Iris pigment epithelial cell (primary cell): ENCODE measurements at places on chromosomes 7 and 10.

DNA sequence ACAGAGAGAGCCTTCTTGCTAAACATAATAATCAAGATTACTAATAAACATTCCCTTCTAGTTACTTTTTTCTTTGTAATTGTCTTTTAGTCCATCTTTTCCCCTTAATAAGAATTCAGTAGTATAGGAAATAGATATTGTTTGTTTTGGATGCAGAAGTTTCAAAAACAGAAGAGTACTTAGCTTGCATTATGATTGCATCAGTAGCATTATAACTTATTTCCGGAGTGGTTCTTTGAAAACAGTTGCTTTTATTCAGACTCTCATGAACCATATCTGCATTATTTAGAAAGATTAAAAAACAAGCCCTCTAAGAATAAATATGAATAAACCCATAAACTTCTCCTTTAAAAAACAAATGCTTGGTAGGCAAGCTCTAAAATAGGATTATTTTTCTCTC is 34.0 kb upstream of the DKK1 start:
- DNase-seq = peak; percentile 17

- DNase-seq = peak; percentile 87
Measured at GRCh38 chr10:131947631-131948347, 33.9 kb downstream of the BNIP3 start.

DNA sequence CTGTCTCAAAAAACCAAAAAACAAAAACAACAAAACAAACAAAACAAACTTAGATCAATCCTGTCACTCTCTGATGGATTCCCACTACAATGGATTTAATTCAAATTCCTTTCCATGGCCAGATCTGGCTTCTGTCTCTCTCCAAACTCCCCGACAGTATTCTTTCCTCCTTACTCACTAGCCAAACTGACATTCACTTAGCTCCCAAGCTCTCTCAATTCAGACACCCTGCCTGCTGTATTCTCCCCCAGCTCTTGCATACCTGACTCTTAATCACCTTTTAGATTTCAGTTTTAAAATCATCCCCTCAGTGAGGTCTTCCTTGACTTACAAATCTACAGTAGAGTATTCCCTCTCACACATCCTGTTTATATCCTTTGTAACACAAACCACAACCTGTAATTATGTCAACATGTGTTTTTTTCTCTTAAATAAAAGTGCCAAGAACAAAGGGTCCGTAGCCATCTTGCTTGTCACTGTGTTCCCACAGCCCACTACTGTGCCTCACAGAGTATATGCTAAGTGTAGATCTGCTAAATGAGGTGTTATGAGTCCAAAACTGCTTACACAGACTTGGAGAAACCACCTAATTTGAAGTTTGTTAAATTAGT is 14.4 kb downstream of the HERPUD2 start:
- DNase-seq = no peak

DNA sequence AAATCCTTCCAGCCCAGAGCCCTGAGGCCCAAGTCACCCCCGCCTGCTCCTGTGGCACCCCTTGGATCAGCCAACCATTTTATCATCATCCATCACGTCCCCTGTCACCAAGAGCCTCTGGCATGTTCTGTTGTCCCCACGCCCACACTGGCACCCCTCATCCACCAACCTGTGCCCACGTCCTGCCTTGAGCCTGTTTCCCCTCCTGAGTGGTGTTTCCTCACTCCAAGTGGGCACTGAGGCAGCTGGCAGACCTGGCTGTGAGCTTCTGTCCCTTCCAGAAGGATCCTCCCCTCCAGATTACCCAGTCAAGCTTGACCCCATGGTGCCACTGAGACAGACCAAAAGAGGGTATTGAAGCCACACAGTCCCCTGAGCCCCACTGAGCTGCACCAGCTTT is 71.4 kb upstream of the ANTXRL start:
- no peak for DNase-seq

DNA sequence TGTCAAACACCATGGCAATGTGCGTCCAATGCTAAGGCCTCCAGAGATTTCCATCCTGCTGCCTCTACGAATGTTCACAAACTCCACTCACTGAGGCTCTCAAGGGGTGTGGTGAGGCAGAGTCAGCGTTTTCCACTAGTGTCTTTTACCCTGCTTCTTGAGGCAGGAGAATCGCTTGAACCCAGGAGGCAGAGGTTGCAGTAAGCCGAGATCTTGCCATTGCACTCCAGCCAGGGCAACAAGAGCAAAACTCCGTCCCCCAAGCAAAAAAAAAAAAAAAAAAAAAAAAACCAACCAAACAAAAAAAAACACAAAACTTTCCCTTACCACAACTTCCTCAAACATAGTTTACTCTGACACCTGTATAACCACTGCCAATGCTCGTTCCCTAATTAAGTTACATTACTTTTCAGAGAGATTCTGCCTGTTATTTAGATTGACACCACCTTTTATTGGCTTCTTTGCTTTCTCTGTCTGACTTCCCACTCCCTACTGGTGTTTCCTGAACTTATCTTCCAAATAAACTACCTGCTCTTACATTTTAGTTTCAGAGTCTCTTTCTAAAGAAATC is 102.1 kb upstream of the ZNF746 start:
- DNase-seq = no peak

- DNase-seq = no peak
Measured at GRCh38 chr7:24912874-24913514, 67.0 kb downstream of the OSBPL3 start.

DNA sequence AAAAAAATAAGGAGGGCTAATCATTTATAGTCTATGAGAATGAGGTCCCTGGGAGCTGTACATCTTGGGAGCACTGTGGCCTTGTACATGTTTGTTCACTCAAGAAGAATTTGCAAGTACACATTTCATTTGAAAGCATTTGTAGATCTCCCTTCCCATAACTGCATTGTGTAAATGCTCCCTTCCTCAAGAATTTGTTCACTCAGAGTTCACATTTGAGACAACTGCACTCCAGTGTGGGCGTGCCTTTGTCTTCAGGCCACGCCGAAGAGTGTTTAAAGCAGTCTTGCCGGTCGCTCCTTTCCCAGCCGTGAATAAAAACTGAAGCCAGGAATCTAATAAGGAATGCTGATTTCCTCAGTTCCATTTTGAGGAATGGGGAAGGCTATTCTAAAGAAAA is 291.1 kb upstream of the LYZL1 start:
- peak; percentile 74 for DNase-seq

GRCh38 chr10:109374215-109374614 is 549.1 kb downstream of the XPNPEP1 start:
- peak; percentile 57 for DNase-seq

DNA sequence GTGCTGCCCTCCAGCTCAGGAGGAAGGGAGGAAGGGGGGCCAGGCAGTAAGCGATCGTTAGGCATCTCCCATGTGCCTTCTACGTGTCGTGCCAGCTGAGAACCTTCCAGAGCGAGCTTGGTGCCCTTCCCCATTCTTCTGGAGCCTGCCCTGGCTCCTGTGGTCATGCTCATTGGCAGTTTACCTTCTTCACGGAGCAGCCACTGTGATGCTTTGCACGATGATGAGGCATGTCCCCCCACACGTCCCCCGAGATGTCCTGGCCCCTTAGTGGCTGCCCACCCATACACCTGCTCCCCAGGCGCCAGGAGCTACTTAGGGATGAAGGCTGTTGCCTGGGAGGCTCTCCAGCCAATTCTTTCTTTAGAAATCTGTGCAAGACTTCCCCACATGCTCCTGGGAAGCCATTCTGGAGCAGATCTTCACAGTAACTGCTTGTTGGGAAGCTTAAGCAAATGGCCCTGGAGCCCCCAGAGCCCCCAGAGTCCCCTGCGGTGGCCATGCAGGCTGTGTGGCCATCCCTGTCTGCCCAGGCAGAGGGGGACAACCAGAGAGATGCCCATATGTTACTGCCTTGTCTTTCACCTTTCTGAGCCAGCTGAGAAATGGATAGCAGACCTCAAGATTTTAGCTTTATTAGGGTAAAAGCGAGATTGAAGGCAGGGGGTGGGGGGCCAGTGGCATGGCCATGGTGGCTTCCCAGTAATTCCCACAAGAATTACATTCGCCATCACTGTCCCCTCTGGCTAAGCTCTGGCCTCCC is 199.0 kb downstream of the EBF3 start:
- no peak for DNase-seq

GRCh38 chr10:79070081-79070605 is 1.4 kb downstream of the ZMIZ1 start:
- DNase-seq = peak; percentile 50

DNA sequence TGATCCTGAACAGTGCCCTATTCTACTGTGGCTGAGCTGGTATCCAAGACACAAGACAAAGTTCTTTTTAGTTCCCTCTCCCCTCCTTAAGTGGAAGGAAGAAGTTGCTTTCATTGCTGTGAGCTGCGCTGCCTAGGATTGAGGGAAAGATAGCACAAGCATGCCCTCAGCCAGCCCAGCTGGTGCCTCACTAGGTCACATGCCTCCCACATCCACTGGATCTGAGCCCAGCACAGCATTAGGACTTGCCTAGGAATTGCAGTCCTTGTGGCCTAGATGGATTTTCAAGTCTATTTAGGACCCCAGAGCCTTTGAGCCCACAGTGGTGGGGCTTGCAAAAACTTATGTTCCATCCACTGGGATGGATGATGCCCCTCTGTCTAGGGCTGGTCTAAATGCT is 214.2 kb downstream of the ZNF248 start:
- DNase-seq = no peak

DNA sequence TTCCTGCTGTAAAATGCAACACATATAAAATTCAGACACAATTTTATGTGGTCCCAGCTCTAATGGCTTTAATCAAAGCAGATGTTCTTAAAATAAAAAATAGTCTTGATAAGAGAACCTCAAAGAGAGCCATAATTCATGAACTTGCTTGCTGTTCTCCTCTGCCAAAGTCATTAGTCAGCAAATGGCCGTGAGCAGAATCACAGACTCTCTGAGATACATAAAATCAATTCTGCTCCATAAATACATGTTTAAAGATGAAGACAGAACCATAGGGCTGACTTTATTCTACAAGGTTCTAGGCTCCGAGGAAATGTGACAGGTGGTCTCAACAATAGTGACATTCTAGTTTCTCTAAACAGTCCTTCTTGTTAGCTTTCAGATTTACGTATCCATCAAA is 29.8 kb downstream of the HSPA12A start:
- no peak for DNase-seq

DNA sequence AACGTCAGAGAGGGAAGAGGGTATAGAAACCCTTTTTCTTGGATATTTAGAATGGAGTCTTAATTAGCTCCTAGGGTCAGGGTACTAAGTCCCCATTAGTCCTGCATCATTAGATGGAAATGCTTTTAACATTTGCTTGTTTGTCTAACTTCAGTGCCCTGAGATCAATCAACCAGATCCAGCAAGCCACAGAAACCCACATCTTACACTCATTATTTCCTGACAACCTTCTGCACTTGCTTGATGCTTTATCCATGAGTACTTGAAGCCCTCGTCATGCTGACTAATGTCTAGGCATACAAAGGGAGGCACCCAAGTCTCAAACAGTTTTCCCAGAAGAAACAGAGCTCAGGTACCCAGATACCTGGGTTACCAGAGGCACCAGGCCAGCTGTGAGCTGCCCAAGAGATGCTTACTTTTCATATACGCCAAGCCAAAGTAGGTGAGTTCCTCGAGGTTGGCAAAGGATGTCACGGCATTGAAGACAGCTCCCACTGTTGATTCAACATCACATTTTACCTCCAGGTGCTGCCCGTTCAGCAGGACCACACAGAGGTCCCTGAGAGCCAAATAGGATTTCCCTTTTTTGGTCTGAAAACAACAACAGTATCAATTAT is 42.7 kb downstream of the FRMPD2 start:
- no peak for DNase-seq

GRCh38 chr7:23450518-23450917 is 19.8 kb downstream of the IGF2BP3 start:
- no peak for DNase-seq

- DNase-seq = peak; percentile 41
Measured at GRCh38 chr7:129376076-129376777, 58.0 kb upstream of the STRIP2 start.
